Uterus (tissue), 4 donors: ENCODE measurements at places on chromosomes 12 and 14. TPM values are rescaled to one million over a fixed set of nuclear protein-coding genes. Genes with fewer than 3 reads are reported as not detected.

PGF gene
- 2.7 TPM for total RNA-seq

DDHD1 gene
- 38.5 TPM for total RNA-seq

BICD1 gene
- 41.3 TPM for total RNA-seq

PRH2 gene
- not detected for total RNA-seq

IL22 gene
- not detected for total RNA-seq

SLCO1B1 gene
- not detected for total RNA-seq

HRK gene
- total RNA-seq: not detected

CHMP4A gene
- 6.8 TPM for total RNA-seq

CLEC9A gene
- not detected for total RNA-seq

FAM222A gene
- total RNA-seq: not detected

GARIN6 gene
- total RNA-seq: not detected

SLC24A4 gene
- total RNA-seq: not detected

IKZF4 gene
- total RNA-seq: 19.4 TPM

- H3K36me3 ChIP-seq: no peaks in the 10 kb centered on the region
- H3K27me3 ChIP-seq: no peaks in the 10 kb centered on the region
- no peak overlapping the region for H3K27ac ChIP-seq
- H3K4me1 ChIP-seq: no peaks in the 10 kb centered on the region
- DNase-seq: no peak
Measured at GRCh38 chr12:123948796-123949769, 23.5 kb downstream of the CCDC92 start.

- no peaks in the 10 kb centered on the region for H3K27me3 ChIP-seq
- no peaks in the 10 kb centered on the region for H3K4me1 ChIP-seq
- H3K4me3 ChIP-seq: no peak overlapping the region
- no peak overlapping the region for H3K27ac ChIP-seq
- no peak for DNase-seq
- H3K36me3 ChIP-seq: no peaks in the 10 kb centered on the region
Measured at GRCh38 chr12:54388237-54389133, 4.0 kb upstream of the ZNF385A start.

DNA sequence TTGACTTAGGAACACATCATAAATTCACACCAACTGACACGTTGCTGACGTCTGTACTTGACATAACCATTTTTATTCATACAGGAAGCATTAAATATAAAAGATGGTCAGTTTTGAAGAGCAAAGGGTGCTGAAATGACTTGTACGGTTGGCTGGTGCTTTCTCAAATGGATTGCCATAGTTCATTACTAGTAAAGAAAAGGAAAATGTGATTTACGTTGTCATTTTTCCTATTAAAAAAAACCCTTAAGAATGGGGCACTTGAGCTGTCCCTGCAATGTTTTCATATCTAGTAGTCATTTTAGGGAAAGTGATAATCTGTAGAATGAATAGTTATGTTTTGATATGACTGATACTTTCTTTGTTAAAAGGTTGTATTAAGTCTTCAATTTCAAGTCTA, 22.5 kb upstream of the MANSC4 start:
- no peaks in the 10 kb centered on the region for H3K36me3 ChIP-seq
- no peak overlapping the region for H3K27ac ChIP-seq
- no peaks in the 10 kb centered on the region for H3K27me3 ChIP-seq
- H3K4me3 ChIP-seq: no peak overlapping the region
- DNase-seq: no peak
- H3K4me1 ChIP-seq: no peaks in the 10 kb centered on the region

- H3K27ac ChIP-seq: no peak overlapping the region
- no peaks in the 10 kb centered on the region for H3K36me3 ChIP-seq
- no peak overlapping the region for H3K4me3 ChIP-seq
- no peak for DNase-seq
- H3K27me3 ChIP-seq: no peaks in the 10 kb centered on the region
- no peaks in the 10 kb centered on the region for H3K4me1 ChIP-seq
Measured at GRCh38 chr12:91884230-91884629, 261.4 kb downstream of the BTG1 start.

- H3K27me3 ChIP-seq: no peaks in the 10 kb centered on the region
- no peak overlapping the region for H3K27ac ChIP-seq
- no peak for DNase-seq
- H3K4me1 ChIP-seq: peaks cover 7% of the 10 kb centered on the region
- no peaks in the 10 kb centered on the region for H3K36me3 ChIP-seq
Measured at GRCh38 chr12:108778053-108778452, 46.7 kb upstream of the CORO1C start.

- no peaks in the 10 kb centered on the region for H3K4me1 ChIP-seq
- H3K4me3 ChIP-seq: no peak overlapping the region
- H3K27me3 ChIP-seq: no peaks in the 10 kb centered on the region
- DNase-seq: no peak
- H3K27ac ChIP-seq: no peak overlapping the region
Measured at GRCh38 chr14:65115615-65116014, 13.3 kb upstream of the MAX start.

DNA sequence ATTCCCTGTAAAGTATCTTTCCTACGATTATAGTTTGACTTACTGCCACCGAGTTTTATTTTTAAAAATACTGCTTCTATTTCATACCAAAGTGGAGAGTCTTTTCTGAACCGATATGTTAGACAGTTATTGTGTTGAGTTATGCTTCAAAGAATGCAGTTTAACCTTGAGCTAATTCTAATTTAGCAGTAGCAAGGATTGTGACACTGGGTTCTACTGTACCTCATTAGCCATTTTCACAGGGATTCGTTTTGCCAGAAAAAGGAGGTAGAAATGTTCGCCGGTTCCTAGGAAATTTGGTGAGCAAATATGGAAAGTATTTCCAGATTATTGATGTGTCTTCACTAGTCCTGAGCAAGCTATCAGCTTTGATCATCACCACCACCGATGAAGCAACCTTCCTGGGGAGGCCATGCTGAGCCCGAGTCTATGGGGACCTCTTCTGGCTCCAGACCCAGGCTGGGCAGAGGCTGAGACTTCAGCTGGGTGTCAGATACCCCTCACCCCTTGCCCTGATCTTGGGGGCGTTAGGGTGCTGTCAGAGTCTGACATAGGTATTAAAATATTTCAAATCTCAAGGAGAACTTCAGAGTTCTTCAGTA, 13.6 kb downstream of the GLRX5 start:
- H3K4me1 ChIP-seq: no peaks in the 10 kb centered on the region
- no peak overlapping the region for H3K4me3 ChIP-seq
- no peak overlapping the region for H3K27ac ChIP-seq
- no peak for DNase-seq

DNA sequence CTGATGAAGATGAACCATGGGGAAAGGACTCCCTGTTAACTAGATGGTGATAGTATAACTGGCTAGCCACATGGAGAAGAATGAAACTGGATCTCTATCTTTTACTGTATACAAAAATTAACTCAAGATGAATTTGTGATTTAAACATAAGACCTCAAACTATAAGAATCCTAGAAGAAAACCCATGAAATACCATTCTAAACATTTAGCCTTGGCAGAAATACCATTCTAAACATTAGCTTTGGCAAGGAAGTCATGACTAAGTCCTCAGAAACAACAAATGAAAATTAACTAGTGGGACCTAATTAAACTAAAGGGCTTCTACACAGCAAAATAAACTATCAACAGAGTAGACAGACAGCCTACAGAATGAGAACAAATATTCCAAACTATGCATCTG, 28.4 kb upstream of the NOVA1 start:
- no peak overlapping the region for H3K27ac ChIP-seq
- no peaks in the 10 kb centered on the region for H3K27me3 ChIP-seq
- no peaks in the 10 kb centered on the region for H3K4me1 ChIP-seq
- DNase-seq: no peak

GRCh38 chr12:4743046-4743445, 22.8 kb downstream of the GALNT8 start:
- no peak overlapping the region for H3K27ac ChIP-seq
- no peaks in the 10 kb centered on the region for H3K27me3 ChIP-seq
- no peak for DNase-seq
- H3K4me3 ChIP-seq: no peak overlapping the region
- no peaks in the 10 kb centered on the region for H3K36me3 ChIP-seq
- no peaks in the 10 kb centered on the region for H3K4me1 ChIP-seq

DNA sequence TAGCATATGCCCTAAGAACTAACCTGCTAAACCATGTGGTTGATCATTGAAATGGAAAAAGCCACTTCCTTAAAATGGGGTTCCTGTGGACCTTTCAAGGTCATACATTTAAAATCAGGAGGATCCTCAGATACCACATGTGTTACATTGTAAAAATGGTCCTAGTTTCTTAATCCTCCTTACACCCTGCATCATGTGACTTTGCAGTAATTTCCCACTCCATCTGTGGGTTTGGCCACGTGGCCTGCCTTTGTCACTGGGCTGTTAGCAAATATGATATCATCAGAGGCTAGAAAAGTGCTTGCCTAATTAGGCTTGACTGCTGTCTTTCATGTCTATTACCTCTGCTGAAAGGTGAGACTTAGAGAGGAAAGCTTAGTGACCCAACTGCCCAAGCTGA, 70.7 kb downstream of the CMKLR1 start:
- H3K36me3 ChIP-seq: no peaks in the 10 kb centered on the region
- H3K4me1 ChIP-seq: no peaks in the 10 kb centered on the region
- no peaks in the 10 kb centered on the region for H3K27me3 ChIP-seq
- no peak for DNase-seq
- H3K4me3 ChIP-seq: no peak overlapping the region

GRCh38 chr12:55619354-55620138, 17.1 kb upstream of the OR10P1 start:
- no peaks in the 10 kb centered on the region for H3K36me3 ChIP-seq
- H3K4me3 ChIP-seq: no peak overlapping the region
- no peaks in the 10 kb centered on the region for H3K4me1 ChIP-seq
- no peaks in the 10 kb centered on the region for H3K27me3 ChIP-seq
- DNase-seq: peak; percentile 39
- no peak overlapping the region for H3K27ac ChIP-seq

- H3K4me1 ChIP-seq: no peaks in the 10 kb centered on the region
- no peak for DNase-seq
- no peak overlapping the region for H3K4me3 ChIP-seq
Measured at GRCh38 chr14:90676912-90677311, 139.3 kb downstream of the TTC7B start.

DNA sequence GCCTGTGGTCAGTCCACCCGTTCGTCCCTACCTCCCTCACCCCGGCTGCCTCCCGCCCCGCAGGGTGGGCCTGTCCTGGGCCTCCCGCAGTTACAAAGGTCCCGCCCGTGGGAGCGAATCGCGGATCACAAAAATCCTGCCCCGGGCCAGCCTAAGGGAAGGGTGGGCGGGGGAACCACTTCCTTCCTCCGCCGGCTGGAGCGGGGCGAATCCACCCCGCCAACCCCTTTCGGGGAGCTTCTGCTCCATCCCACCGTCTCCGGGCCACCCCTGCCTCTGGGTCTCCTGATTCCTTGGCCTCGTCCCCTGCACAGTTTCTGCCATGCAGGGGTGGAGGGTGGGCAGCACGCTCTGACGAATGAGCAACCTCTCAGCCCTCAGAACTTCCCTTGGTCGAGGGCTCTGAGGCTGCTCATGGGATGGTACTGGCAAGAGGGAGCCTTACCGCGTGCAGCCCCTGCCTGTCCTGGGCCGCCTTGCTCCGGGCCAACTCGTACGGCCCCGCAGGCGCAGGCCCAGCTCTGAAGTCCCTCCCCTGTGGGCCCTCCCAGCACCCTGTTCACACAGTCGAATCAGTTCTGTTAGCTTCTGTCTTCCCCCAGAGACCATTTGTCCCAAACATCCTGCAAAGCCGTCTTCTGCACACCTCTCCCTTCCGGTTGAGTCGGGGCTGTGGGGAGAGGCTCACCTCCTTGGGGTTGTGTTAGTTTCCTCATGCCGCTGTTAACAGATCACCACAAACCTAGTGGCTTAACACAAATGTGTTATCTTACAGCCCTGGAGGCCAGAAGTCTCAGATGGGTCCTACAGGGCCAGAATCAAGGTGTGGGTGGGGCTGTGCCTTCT, 589 bp upstream of the HVCN1 start:
- H3K4me3 ChIP-seq: peak overlapping the region; percentile 58
- H3K27me3 ChIP-seq: no peaks in the 10 kb centered on the region
- H3K27ac ChIP-seq: peak overlapping the region; percentile 85
- DNase-seq: peak; percentile 57

- no peak overlapping the region for H3K27ac ChIP-seq
- DNase-seq: no peak
- H3K36me3 ChIP-seq: no peaks in the 10 kb centered on the region
- H3K4me1 ChIP-seq: peaks cover 14% of the 10 kb centered on the region
- H3K4me3 ChIP-seq: no peak overlapping the region
- H3K27me3 ChIP-seq: no peaks in the 10 kb centered on the region
Measured at GRCh38 chr12:6281081-6281809, 29.2 kb upstream of the PLEKHG6 start.

DNA sequence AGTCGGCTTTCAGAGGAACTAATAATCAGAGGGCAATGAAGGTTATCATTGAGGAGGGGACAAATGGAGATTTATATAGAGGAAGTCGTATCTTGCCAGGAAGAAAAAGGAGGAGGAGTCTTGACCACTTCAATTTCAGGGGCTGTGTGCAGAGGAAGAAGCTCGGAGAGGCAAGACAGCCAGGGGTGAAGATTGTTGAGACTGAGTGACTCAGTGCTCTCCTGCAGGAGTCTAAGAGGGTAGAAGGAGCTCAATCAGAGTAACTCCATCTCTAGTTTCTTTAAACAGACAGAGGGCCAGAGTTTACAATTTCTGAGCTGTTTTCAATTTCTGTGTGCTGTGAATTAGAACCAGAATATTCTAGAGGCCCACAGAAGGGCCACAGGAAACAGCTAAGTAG, 439.3 kb upstream of the PRICKLE1 start:
- no peaks in the 10 kb centered on the region for H3K36me3 ChIP-seq
- H3K4me1 ChIP-seq: no peaks in the 10 kb centered on the region
- H3K4me3 ChIP-seq: no peak overlapping the region
- DNase-seq: no peak

GRCh38 chr12:5996459-5996858, 51.4 kb upstream of the ANO2 start:
- no peaks in the 10 kb centered on the region for H3K36me3 ChIP-seq
- no peaks in the 10 kb centered on the region for H3K27me3 ChIP-seq
- no peaks in the 10 kb centered on the region for H3K4me1 ChIP-seq
- H3K4me3 ChIP-seq: no peak overlapping the region
- DNase-seq: no peak

DNA sequence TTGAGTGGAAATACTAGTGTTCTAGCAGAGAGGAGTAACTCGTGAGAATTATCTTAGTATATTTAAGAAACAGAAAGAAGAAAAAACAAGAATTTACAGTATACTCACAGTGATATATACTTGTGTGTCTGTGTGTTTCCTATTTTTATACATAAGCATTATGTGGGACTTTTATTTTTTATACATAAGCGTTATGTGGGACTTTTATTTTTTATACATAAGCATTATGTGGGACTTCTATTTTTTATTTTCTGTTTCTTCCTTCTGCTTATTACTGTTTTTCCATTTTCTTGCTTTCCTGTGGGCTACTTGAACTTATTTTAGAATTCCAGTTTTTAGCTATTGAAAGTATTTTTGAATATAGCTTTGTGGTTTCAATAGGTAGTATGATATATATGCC, 6.9 kb upstream of the ZNF140 start:
- H3K27me3 ChIP-seq: no peaks in the 10 kb centered on the region
- no peaks in the 10 kb centered on the region for H3K36me3 ChIP-seq
- H3K27ac ChIP-seq: no peak overlapping the region

DNA sequence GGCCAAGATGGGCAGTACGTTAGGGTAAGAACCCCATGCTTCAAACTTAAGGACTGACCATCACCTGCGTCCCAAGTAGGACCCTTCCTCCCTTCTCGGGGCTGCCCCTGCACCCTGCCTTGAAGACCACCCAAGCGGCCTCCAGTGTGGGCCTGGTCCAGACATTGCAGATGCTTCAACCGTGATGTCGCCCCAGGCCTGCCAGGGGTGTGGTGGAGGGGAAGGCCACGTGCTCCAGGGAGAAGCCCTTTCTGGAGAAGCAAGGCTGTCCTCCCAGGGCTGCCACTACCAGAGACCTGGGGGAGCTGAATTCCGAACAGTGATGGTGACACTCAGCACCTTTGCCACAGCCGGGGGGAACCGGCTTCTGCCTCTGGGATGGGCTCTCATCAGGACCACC, 13.3 kb downstream of the NGB start:
- DNase-seq: no peak
- H3K4me1 ChIP-seq: no peaks in the 10 kb centered on the region
- no peak overlapping the region for H3K4me3 ChIP-seq
- no peaks in the 10 kb centered on the region for H3K27me3 ChIP-seq
- H3K36me3 ChIP-seq: no peaks in the 10 kb centered on the region
